ENCODE measurements at places on chromosomes 2 and 18. TPM values are rescaled to one million over a fixed set of nuclear protein-coding genes. Genes with fewer than 3 reads are reported as not detected.

DNA sequence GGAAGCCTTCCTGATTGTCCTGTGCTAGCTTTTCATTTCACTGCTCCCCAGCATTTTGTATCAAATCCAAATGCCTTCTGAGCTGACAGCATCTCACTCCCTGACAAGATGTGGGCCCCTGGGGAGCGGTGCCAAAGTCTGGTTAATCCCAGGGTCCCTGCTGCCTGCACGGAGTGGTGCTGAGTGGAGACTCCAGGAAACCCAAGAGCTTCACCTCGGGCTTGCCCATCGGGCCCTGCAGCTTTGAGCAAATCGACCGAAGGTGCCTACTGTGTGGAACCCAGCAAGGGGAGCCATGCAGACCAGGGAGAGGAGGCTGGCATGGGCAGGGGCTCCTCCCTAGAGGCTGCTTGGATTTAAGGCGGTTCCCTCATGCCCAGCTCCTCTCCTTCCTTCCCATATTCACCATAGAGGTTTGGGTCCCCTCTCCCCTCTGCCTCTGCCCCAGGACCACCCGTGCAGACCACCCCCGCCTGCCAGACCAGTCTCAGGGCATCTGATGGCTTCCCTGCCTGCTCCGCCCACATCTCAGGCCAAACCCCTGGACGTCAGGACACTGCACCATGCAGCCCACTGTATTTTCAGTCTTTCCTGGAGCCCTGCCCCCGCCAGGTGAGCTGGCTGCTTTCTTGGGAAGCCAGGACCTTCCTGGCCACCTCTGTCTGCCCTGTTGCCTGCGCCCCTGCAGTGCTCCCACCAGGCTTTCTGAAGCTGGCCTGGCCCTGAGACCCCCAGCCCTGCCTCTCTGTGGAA lies 37.8 kb downstream of the RRM2 start:
- DNase-seq, result no peak

DNA sequence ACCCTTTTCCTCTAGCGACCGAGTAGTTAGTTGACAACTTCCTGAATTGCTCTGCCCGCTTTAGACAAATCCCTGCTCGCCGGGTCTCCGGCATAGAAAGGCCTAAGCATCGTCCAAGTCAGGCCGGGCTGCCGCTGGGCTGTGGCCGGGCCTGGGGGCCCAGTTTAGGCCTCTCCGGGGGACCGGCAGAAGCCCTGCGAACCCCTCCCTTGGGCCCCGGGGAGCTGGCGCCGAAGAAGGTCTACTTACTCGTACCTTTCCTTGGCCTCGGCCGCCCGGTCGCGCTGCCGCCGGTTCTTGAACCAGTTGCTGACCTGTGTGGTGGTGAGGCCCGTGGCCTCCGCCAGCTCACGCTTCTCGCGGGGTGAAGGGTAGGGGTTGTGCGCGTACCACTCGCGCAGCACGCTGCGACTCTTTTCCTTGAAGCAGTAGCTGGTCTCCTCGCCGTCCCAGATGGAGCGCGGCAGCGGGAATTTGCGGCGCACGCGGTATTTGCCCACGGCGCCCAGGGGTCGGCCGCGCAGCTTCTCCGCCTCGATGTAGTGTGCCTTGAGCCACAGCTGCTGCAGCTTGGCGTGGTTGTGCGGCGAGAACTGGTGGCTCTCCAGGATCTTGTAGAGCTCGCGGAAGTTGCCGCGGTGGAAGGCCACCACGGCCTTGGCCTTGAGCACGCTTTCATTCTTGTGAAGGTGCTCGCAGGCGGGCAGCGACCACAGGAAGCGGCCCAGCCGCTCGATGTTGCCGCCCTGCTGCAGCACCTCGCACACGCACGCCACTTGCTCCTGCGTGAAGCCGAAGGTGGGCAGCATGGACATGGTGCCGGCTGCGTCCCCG lies 739 bp downstream of the SIX2 start:
- no peak for DNase-seq

DNA sequence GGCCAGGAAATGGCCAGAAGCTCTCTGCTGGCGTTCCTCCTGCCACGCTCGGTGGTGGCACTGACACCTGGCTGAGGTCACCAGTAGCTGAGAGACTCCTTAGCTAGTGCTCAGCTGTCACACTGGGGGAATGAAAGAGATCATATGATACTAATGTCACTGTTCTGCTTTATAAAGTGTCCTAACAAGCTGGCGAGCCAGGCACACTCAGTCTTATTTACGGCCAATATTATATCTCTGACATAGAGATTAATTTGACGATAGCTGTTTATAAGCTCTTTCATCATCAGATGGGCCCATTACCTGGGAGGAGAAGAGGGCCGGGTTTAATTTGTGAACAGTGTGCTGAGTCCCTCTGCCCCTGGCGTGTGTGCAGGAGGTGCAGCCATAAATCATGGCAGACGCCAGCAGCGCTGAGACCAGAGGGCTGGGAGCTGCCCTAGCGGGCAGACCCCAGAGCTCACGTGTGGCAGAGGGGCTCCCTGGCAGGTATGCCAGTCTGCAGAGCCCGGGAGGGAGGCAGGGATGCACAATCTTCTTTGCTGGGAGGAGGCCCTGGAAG lies 246.5 kb downstream of the HAUS1 start:
- no peak for DNase-seq

DNA sequence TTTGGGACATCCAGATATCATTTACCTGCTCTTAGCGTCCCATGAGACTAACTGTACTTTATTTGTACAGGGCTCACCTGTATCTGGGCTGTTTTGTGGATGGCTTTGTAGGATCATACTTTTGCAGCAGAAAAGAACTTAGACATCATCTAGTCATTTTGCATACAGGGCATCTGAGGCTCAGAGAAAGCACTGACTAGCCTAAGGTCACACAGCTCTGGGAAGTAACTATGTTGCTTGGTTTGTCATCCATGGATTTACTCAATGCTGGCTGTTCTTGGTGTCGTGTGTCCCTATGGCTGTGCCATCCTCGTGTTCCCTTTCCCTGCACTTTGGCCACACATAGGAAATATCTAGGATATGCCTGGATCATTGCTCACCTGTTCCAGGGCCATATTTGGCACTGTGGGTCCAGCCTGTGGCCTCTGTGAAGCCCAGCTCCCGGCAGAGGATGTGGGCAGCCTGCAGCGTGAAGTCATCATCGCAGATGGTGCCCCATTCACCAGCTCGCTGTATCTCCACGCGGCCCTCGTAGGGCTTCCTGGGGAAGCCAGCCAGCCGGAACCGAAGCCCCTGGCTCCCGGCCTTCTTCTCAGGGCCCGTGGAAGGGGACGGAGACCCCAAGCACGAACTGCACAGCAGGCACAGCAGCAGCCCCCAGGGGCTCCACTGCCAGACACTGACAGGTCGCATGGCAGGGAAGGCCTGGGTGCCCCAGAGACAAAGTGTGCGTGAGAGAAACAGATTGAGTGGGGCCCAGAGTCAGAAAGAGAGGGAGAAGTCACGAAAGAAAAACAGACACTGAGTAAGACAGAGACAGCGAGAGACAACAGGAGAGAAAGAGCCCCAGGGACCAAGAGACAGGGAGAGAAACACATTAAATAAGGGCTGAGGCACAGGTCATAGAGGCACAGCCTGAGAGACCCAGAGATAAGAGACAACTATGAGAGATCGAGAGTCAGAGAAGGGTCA lies 1.5 kb downstream of the LOXL3 start:
- DNase-seq, result no peak

DNA sequence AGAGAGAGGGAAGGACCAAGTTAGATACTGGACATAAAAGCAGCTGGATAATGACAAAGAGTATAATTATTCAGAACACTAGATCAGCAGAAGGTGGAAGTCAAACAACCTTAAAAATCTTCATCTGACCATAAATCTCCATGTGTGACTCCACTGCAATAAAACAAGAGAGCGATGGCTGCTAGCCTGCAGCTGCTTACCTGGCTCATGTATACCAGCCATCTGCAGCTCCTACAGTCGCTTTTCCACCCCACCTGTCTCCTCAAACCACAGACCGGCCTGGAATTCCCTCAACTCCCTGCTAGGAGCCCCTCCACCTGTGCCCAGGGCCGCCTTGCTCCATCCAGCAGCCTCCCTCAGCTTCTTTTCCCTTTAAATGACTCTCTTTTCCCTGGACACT lies 64.5 kb downstream of the SLC4A5 start:
- no peak for DNase-seq

DNA sequence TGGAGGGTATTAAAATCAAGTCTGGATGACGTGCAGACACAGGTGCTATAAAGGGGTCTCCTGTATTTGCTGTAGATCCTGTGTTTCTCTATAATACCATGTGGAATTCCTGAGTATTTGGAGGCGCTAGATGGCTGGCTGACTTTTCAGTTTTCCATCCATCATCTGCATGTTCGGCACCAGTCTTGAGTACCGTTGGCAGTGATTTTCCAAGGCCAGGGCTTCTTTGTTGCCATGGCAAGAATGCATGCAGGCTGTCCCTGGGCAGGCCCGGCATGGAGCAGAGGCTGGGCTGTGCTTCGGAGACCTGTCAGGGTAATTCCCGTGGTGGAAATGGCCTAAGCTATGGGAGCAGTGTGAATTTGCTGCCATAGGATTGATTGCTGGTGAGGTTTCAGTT lies 405.9 kb upstream of the HS6ST1 start:
- no peak for DNase-seq

- no peak for DNase-seq
Measured at GRCh38 chr2:109531221-109531620, 82.5 kb downstream of the SEPTIN10 start.

DNA sequence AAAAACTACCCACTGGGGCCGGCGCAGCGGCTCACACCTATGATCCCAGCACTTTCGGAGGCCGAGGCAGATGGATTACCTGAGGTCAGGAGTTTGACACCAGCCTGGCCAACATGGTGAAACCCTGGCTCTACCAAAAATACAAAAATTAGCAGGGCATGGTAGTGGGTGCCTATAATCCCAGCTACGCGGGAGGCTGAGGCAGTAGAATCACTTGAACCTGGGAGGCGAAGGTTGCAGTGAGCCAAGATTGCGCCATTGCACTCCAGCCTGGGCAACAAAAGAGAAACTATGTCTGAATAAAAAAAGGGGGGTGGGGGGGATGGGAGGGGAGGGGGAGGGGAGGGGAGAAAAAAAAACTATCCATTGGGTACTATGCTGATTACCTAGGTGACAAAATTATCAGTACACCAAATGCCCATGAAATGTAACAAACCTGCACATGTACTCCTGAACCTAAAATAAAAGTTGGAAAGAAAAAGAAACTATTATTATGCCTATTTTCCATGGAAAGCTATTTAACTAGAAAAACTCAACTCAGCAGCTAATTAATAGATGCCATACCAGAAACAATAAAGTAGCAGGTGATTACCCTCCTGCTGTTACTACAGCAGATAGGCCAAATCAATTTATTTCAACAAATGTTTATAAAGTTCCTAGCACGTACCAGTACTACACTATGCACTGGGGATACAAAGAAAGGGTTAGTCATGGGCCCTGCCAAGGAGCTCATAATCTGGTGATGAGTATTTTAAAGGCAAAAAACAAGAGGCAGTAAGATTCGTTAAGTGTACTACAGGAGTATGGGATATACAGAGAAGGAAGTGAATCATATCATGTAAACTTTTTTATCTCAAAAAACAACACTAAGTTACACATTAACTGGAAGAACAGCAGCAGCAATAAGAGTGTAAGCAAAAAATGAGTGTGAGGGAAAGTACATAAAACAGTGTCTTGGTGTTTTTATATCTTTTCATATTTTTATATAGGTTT lies 112.8 kb upstream of the SLC39A10 start:
- DNase-seq, result no peak

DNA sequence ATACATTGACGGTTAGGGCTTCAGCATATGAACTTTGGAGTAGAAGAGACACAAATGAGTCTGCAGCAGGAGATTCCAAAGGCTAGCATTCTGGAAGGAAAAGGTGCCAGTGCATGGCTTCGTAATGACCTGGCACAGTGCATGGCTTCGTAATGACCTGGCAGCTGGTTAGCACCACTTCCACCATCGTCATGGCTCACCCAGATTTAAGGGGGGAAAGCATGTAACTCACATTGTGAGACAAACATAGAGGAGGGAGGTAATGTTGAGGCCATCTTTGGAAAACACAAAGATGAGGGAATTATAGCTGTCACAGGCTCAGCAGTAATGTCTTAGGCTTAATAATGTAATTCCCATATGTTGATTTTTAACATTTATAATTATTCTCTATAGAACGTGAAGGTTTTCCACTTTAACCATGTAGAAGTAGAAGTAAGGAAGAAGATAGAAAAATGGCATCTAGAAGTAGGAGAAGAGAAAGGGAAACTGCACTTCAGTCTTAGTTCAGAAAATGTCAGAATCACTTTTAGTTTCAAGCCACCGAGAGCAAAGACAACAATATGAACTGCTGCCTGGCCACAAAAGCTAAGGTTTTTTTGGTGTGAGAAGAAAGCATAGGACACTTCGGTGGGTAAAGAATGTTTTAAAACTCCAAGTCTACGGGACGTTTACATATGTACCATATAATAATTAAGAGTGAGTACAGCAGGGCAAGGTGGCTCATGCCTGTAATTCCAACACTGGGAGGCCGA lies 6.8 kb upstream of the STK25 start:
- DNase-seq, result no peak

- no peak for DNase-seq
Measured at GRCh38 chr2:15931319-15931890, 8.9 kb upstream of the MYCN start.

DNA sequence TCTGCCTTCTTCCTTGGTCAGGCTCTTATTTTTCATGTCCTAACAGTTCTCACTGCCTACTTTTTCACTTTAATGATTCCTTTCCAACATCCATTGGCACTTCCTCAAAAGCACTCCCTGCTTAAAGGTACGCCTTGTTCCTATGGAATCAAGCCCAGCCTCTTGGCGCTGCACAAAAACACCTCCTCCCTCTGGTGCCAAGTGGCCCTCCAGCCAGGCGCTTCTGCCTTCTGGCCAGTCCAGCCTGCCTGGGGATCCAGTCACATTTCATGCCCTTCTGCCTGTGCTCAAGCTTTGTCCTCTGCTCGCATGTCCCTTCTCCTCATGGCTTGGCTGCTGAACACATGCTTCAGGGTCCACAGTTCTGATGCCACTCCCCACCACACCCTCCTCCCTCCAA lies 6.3 kb downstream of the TPRKB start:
- no peak for DNase-seq

GRCh38 chr2:135620198-135620597 lies 88.9 kb downstream of the R3HDM1 start:
- DNase-seq, result no peak

- DNase-seq, result no peak
Measured at GRCh38 chr18:63208676-63209075, 110.9 kb downstream of the BCL2 start.

- no peak for DNase-seq
Measured at GRCh38 chr2:169303579-169304305, 58.6 kb downstream of the LRP2 start.

- DNase-seq, result no peak
Measured at GRCh38 chr2:112305132-112305531, 29.7 kb downstream of the ZC3H6 start.

DIPK1C gene
- 0.37 TPM for polyA plus RNA-seq

VAMP8 gene
- polyA plus RNA-seq, result 124 TPM

ELOA2 gene
- not detected for polyA plus RNA-seq

IMPA2 gene
- 91.8 TPM for polyA plus RNA-seq

ZBTB14 gene
- 25.6 TPM for polyA plus RNA-seq

DOK1 gene
- polyA plus RNA-seq, result 8.0 TPM

BMP10 gene
- polyA plus RNA-seq, result not detected

HOXD13 gene
- 0.14 TPM for polyA plus RNA-seq

ZAP70 gene
- polyA plus RNA-seq, result 2.3 TPM

COL5A2 gene
- polyA plus RNA-seq, result 145 TPM

VWC2L gene
- 0.07 TPM for polyA plus RNA-seq

STON1 gene
- polyA plus RNA-seq, result 32.2 TPM

CNTNAP5 gene
- polyA plus RNA-seq, result not detected

GAL3ST2 gene
- 0.22 TPM for polyA plus RNA-seq

All from right renal cortex interstitium (tissue), 3 donors.